ENCODE measurements at places on chromosomes 1 and 21.

DNA sequence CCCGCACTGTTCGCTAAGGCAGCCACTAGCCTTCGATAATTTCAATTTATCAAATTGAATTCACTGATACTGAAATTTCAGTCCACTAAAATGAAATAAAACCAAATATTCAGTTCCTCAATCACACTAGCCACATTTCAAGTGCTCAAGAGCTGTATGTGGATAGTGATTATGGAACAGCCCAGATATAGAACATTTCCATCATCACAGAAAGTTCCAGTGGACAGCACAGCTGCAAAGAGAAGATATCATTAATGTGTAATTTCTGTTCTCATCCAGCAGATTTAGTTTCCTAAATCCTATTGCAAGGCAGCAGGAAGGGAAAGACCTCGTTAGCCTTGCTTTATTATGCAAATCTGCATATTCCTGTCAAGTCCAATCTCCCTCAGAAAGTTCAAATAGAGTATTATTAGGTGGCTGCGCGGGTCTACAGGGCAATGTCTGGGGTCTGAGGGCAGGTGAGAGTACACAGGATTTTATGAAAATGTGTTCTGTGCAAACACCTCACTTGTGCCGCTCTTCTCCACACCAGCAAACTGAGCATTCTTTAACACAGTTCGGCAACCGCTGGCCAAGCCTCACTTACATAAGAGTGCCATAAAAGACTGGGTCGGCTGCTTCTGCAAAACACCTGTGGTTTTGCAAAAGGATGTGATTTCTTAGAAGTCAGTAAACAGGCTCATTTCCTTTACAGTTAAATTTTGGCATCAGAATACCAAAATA, 22.4 kb downstream of the CAPZB start:
- peak; percentile 85 for DNase-seq

DNA sequence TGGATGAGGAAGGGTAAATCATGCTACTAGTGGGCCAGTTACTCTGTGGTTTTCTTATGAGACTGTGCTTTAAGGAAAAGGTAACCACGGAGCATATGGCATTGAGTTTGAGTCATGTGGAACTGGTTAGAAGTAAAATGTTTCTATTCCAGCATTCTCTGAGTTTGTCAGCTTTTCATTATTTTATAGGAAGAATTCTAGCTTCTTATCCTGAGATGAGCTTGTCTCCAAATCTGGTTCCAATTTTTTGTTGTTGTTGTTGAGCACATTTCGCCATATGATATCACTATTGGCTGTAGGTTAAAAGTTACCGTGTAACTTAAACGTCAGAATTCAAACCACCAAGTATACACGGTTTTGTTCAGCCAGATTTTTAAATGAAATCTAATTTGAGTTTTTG, 69.9 kb downstream of the ATF6 start:
- DNase-seq = no peak

GRCh38 chr1:229164836-229165735, 105.8 kb upstream of the RAB4A start:
- no peak for DNase-seq

- no peak for DNase-seq
Observed at GRCh38 chr21:36582271-36582670, 102.3 kb upstream of the CLDN14 start.

DNA sequence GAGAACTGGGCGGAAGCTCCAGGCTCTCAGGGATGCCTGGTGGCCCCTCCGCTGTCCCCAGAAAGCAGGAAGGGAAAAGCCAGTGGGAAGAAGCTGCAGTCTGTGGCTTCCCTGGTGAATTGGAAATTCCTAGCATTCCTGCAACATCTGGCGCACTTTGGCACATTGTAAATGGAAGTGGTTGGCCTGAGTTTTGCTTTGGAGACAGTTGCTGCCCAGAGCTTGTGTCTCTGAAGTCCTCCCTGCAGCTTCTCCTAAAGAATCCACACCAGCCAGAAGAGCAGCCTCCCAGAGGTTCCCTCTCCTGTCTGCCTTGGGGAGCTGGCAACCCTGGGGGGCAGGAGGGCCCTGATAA, 48.2 kb downstream of the ARHGEF10L start:
- DNase-seq = no peak

- no peak for DNase-seq
Observed at GRCh38 chr1:58282623-58283387, 263.7 kb downstream of the OMA1 start.

- no peak for DNase-seq
Observed at GRCh38 chr1:212864201-212864600, 6.1 kb downstream of the FLVCR1 start.

GRCh38 chr1:68346188-68346808, 103.5 kb downstream of the RPE65 start:
- no peak for DNase-seq

DNA sequence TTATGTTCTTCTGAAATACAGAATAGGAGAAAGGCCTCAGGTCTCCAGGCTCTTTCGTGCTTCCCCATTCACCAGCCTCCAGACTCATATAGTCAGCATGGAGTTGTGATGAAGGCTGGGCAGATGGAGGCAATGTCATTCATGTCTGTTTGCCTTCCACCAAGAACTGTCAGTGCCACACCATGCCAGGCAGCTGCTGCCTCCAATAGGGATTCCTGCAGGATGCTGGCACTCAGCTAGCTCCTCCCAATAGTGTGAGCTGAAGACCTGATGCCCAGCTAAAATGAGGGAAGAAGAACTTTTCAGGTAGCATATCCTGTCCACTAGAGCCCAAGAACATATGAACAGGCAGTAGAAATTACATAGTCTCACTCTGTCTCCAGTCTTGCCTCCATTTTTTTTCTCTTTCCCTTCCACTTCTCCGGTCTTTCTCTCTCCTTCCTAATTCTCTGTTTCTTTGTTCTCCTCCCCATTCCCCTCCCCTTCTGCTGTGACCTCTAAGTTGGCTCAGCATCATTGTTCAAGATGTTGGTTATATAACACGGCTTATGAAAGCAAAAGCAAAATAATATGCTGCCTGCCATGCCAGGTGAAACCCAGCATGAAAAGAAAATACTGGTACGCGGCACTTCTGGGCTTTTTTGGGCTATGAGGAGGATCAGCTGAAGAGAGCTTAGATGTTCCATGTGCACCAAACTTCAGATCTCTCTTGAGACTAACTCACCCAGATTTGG, 17.3 kb downstream of the GLUL start:
- DNase-seq = no peak

- DNase-seq = no peak
Observed at GRCh38 chr1:23911921-23912320, 1.2 kb downstream of the CNR2 start.

DNA sequence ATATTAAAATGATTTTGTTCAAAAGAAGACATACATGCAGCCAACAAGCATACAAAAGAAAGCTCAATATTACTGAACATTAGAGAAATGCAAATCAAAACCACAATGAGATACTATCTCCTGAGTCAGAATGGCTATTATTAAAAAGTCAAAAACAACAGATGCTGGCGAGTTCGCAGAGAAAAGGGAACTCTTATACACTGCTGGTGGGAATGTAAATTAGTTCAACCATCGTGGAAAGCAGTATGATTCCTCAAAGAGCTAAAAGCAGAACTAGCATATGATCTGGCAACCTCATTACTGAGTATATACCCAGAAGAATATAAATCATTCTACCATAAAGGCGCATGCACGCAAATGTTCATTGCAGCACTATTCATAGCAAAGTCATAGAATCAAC, 126.0 kb upstream of the HMCN1 start:
- DNase-seq = no peak

DNA sequence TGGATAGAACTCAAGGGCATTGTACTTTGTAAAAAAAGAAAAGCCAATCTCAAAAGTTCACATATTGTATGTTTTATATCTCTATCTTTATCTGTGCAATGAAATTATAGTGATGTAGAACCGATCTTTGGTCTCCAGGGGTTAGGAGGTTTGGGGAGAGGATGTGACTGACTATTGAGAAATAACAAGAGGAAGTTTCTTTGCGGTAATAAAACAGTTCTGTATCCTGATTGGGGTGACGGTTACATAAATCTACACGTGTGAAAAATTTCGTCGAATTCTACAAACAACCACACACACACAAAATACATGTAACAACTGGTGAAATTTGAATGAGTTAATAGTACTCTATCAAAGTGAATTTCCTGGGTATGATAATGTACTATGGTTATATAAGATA, 10.6 kb upstream of the OR2T33 start:
- DNase-seq = no peak

DNA sequence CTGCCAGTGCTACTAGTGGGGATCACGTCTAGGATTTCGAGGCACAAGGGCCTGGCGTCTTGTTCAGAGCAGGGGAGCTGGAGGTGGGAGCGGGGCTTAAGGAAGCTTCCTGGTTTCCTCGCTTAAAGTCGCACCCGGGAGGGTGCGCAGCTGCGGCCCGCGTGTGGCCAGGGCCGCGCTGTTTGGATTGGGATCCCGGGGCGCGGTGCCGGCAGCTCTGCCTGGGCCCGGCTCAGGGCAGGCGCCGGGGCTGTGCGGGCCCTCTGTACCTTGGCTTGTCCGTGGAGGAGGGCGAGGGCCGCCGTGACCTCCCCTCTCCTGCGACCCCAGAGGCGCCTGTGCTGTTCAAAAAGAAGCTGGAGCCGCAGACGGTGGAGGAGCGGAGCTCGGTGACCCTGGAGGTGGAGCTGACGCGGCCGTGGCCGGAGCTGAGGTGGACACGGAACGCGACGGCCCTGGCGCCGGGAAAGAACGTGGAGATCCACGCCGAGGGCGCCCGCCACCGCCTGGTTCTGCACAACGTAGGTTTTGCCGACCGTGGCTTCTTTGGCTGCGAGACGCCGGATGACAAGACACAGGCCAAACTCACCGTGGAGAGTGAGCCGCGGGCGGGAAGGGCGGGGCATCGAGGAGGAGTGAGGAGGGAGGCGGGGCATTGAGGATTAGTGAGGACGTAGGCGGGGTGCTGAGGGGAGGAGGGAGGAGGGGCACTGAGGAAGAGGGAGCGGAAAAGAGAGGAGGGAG, 67.8 kb downstream of the OBSCN start:
- DNase-seq = peak; percentile 80

DNA sequence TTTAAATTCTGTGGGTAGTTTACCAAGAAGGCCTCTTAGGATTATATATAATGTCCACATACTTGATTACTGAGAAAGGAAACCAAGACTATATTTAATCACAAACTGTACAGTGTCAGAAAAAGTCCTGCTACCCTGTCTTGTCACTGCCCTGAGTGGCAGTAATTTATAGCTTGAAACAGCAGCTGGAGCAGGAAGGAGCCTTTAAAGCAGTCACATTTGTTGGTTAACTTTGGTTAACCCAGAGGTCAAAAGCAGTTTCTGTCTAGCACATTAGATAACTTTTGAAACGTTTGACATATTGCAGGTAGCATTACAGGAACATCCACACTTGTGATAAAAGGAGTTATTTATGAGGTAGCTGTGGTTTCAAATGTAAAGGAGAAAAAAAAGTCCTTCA, 161.7 kb downstream of the ROR1 start:
- DNase-seq = no peak

DNA sequence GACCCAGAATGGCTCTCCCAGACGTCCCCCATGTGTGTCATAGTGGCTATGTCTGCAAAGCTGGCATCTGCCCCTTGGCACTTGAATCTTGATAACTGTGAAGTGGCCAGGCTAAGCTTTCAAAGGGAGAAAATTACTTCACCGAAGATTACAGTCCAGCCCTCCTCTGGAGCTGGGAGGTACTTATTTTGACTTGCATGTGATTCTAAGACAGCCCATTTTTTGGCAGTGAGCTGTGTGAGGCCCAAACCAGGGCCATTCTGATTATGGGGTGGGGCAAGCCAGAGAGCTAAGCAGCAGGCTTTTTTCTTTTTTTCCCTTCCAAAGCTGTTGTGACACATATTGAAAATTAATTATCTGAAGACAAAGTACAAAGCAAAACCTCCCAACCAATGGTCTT, 42.1 kb upstream of the C8B start:
- DNase-seq = no peak

GRCh38 chr1:7050751-7051665, 265.8 kb downstream of the CAMTA1 start:
- DNase-seq = no peak

GRCh38 chr1:234871039-234871709, 257.5 kb downstream of the TOMM20 start:
- DNase-seq = no peak

DNA sequence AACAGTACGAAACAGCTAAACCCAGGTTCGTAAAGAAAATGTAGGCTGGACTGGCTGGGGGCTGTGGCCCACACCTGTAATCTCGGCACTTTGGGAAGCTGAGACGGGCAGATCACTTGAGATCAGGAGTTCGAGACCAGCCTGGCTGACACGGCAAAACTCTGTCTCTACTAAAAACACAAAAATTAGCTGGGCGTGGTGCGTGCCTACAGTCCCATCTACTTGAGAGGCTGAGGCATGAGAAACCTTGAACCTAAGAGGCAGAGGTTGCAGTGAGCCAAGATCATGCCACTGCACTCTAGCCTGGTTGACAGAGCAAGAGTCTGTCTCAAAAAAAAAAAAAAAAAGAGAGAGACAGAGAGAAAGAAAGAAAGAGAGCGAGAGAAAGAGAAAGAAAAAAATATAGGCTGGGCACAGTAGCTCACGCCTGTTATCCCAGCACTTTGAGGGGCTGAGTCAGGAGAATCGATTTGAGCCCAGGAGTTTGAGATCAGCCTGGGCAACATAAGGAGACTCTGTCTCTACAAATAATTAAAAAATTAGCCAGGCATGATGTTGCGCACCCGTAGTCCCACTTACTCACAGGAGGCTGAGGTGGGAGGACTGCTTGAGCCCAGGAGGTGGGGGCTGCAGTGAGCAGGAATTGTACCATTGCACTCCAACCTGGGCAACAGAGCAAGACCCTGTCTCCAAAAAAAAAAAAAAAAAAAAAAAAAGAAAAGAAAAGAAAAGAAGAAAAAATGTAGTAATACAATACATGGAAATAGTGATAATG, 35.7 kb downstream of the CAPZB start:
- no peak for DNase-seq

- DNase-seq = no peak
Observed at GRCh38 chr1:7450838-7451237, 320.3 kb upstream of the VAMP3 start.

GRCh38 chr1:218426343-218426657, 81.2 kb downstream of the TGFB2 start:
- DNase-seq = no peak

DNA sequence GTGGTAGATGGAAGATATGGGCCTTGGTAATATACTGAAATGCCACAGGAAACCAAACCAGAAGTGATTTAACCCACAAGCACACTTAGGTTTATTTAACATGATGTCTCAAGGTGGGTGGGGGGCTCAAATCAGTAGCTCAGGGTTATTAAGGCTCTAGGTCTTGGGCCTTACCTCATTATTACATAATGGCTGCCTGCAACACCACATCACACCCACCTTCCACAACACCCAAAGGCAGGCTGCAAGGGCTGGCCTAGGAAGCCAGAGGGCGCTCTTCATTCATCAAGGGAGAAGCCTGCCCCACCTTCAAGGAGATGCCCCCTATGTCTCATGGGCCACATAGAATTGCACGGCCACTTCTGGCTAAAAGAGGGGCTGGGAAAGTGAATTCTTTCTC, 6.0 kb downstream of the TFF1 start:
- no peak for DNase-seq

GRCh38 chr1:111751906-111752575, 3.7 kb upstream of the DDX20 start:
- no peak for DNase-seq

GRCh38 chr1:3858231-3858981, 1.1 kb downstream of the DFFB start:
- DNase-seq = no peak
